ENCODE measurements at places on chromosomes 2 and 18.

GRCh38 chr2:98465456-98466226 lies 21.0 kb downstream of the INPP4A start:
- peak; percentile 51 for DNase-seq

DNA sequence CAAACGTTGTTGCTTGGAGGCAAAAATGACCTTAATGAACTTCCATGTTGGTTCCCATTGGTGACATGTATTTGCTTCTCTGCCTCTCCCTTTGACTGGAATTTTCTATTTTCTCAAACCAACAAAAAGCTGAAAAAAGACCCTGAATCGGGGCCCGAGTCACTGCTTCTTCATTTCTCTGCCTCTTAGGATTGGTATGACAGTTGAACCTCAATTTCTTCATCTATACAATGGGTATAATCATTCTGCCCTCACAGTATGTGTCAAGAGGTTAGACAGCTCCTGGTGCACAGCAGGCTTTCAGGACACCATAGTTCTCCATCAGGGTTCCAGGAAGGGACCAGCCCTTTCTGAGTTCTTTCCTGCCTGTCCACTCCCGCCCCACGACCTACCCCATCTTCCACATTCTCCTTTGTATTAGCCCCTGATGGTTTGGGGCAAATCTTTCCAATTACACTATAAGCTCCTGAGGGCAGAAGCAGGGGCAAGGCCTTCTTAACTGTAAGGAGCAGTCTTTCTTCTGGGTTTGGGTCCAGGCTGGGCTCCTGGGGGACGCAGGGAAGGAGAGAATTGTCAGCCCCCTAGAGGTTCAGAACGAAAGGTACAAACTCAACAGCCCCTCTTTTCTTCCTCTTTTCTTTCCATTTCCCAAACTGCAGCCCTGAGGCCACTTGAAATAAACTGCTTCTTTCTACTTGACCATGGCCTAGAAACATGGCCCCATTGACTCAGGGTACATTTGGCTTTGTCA lies 6.3 kb upstream of the PKDCC start:
- DNase-seq = no peak

DNA sequence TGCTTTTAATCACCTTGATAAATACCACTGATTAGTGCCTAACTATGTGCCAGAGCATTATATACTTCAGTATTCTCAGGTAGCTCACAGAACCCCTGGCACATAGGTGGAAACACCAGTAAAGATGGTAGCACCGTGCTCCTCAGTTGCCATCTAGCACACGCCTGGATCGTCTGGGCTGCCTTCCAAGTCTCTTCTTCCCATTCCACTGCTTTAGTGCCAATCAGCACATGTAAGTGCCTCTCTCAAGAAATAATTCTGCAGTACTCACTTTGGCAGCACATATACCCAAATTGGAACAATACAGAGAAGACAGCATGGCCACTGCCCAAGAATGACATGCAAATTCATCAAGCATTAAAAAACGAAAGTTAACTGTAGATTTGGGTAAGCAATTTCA lies 13.0 kb downstream of the POLR2D start:
- DNase-seq = no peak

DNA sequence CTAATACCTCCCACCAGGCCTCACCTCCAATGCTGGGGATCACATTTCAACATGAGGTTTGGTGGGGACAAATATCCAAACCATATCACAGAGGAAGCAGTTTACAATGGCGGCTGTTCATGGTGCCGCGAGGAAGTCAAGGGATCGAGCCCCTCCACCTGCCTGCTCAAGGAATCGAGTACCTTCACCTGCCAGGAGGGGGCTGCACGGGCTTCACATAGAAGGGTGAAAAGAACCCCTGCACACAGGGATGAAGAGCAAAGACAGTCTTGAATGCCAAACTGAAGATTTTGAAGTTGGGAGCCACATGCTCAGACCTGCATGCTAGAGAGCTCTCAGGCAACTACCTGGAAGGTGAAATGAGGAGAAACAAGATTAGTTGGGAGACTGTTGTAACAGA lies 110.3 kb downstream of the KCNF1 start:
- no peak for DNase-seq

DNA sequence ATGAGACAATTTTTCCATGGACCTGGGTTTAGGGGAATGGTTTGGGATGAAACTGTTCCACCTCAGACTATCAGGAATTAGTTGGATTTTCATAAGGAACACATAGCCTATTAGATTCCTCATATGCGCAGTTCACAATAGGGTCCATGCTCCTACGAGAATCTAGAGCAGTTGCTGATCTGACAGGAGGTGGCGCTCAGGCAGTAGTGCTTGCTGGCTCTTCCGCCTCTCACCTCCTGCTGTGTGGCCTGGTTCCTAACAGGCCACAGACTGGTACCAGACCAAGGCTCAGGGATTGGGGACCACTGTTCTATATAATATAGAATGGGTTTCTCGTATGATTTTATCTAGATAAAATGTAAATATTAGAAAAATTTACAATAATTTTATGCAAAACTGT lies 338.7 kb downstream of the CPS1 start:
- no peak for DNase-seq

DNA sequence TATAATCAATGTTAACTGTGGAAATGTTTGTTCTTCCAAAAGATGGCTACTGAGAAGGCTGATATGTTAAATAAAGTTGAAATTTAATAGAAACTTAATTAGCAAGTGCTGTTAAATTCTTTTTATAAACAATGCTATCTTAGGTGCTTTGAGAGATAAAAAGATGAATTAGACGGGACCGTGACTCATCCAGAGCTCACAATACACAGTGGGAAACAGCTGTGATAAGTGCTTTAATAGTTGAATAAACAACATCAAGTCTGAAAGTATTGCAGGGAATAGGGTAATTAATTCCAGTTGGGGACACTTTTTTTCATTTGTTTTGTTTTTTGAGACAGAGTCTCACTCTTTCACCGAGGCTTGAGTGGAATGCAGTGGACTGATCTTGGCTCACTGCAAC lies 85.5 kb upstream of the DTNA start:
- no peak for DNase-seq

GRCh38 chr2:5690718-5691220 lies 1.4 kb upstream of the SOX11 start:
- no peak for DNase-seq

- peak; percentile 66 for DNase-seq
Measured at GRCh38 chr18:58529714-58530354, 99.1 kb downstream of the ALPK2 start.

DNA sequence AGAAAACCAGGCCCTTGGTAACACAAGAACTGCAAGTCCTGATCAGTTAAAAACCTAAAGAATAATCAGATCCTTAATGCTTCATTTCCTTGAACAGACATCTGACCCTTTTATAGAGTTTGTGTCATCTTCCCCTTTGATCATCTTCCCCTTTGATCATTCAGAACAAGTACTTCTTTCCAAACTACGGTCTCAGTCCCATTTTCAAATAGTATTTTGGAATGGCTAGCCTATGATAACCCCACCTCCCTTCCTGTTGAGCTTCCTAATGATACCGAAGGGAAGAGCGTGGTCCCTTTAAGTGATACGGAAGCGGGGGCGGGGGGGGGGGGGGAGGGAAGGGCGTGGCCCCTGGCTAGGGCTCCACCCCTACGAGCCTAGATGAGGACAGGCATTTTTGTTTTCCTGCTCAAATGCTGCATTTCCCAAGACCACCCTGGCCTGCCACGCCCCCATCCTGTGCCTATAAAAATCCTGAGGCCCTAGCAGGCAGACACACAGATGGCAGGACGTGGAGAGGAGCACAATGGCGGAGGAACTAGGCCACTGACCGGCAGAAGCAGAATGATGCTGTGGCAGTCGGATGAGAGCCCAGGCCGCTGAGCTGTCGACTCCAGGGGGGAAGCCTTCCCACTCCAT lies 24.1 kb upstream of the CHRNA1 start:
- no peak for DNase-seq

GRCh38 chr2:184463866-184464248 lies 134.5 kb upstream of the ZNF804A start:
- DNase-seq = no peak

DNA sequence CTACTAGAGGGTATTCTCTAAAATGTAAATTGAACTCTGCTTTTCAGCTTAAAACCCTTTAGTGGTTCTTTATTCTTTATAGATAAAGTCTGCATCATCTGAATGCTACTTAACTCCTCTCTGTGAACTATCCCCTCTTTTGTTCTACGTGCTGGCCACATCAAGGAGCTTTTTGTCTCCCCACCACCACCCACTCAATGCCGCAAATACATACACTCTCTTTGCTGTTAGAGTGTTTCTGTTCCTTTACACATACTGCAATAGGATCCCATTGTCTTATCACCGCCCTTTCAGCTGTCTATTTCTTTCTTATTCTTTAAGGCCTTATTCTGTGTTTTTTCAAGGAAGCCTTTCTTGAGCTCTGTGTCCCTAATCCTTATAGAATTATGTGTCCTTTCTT lies 83.3 kb downstream of the EML4 start:
- peak; percentile 9 for DNase-seq

DNA sequence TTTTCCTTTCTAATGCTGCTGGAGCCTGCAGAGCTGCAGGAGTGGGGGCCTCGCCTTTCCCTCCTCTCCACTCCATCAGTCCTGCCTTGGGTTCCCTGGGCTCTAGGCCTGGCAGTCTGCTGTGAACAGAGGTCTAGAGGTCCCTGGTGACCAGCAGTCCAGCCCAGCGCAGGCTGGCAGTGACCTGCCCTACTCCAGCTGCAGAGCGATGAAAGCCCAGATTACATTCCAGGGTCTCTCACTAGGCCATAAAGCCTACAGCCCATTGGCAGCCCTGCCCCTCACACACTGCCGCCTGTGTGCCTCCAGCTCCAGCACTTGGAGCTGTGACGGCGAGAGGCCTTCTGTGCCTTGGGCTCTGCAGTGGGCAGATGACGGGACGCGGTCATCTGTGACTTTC lies 14.8 kb upstream of the MAL start:
- no peak for DNase-seq

- no peak for DNase-seq
Measured at GRCh38 chr2:30643674-30644073, 163.6 kb downstream of the CAPN13 start.

DNA sequence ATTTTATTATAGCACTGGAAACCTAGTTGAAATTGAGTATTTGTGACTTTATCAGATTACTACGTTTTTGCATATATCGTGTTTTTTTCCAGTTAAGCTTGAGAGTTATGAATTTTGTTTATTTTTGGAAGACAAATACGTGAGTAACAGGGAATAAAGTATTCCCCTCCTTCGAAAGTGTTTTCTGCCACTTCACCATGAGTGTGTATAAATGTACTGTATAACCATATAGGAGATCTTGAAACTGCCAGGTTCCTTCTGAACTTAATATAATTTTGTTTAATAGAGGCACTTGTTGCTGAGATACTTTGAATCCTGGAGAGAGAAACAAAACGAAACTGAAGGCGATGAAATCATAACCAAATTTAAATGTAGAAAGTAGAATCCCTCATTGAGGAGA lies 1004.4 kb upstream of the ZEB2 start:
- no peak for DNase-seq

- no peak for DNase-seq
Measured at GRCh38 chr18:55048892-55049291, 89.6 kb upstream of the CCDC68 start.

- no peak for DNase-seq
Measured at GRCh38 chr2:176488431-176488830, 219.2 kb downstream of the MTX2 start.

- DNase-seq = no peak
Measured at GRCh38 chr2:37873229-37873628, 51.9 kb upstream of the RMDN2 start.

- DNase-seq = no peak
Measured at GRCh38 chr2:28082131-28082530, 191.6 kb downstream of the BABAM2 start.

DNA sequence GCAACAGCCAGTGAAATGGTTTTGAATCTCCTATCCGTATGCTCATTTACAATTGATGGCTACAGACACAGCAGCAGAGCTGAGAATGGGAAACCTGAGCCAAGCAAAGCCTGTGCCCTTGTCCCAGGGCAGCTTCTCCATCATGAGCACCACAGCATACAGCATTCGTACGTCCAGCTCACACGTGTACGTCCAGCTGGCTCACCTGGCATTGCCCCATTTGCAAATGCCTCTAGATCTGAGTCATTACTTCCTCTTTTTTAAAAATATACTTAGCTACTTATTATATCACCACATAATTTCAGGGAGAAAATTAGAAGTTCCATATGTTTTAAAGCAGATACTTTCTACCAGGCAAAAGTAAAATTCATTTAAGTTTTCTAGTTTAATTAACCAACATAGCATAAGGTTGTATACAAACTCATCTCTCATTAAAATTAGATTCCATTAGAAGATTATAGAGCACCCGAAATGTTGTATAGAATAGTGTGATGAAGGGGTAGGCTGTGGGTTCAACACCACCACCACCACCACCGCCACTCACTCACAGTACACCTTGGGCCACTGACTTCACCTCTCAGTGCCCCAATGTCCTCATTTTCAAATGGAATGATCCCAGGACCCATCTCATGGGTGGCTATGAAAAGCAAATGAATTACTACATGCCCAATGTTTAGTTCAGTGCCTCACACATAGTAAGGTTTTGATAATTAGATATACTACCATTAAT lies 31.4 kb upstream of the TMEM177 start:
- no peak for DNase-seq

DNA sequence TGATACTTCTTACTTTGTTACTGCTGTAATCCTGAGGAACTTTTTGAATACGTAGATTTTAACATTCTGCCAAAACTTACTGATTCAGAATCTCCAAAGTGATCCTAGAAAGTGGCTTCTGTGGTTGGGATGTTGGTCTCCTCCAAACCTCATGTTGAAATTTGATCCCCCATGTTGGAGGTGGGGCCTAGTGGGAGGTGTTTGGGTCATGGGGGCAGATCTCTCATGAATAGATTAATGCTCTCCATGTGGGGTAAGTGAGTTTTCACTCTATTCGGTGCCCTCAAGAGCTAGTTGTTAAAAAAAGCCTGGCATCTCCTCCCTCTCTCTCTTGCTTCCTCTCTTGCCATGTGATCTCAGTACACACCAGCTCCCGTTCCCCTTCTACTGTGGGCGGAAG lies 329.9 kb downstream of the HRH4 start:
- DNase-seq = no peak

- peak; percentile 9 for DNase-seq
Measured at GRCh38 chr2:239751679-239752355, 273.3 kb downstream of the NDUFA10 start.

- no peak for DNase-seq
Measured at GRCh38 chr18:76821356-76821874, 942 bp upstream of the ZNF236 start.

- no peak for DNase-seq
Measured at GRCh38 chr2:31140151-31140550, 1.9 kb upstream of the GALNT14 start.

GRCh38 chr18:38843291-38843690 lies 1277.7 kb upstream of the CELF4 start:
- no peak for DNase-seq

- DNase-seq = no peak
Measured at GRCh38 chr2:224753743-224754540, 37.8 kb upstream of the CCDC195 start.

GRCh38 chr2:57615855-57616556 lies 430.6 kb upstream of the VRK2 start:
- no peak for DNase-seq
